EH (cell line): ENCODE measurements at places on chromosomes 6 and 20.

DNA sequence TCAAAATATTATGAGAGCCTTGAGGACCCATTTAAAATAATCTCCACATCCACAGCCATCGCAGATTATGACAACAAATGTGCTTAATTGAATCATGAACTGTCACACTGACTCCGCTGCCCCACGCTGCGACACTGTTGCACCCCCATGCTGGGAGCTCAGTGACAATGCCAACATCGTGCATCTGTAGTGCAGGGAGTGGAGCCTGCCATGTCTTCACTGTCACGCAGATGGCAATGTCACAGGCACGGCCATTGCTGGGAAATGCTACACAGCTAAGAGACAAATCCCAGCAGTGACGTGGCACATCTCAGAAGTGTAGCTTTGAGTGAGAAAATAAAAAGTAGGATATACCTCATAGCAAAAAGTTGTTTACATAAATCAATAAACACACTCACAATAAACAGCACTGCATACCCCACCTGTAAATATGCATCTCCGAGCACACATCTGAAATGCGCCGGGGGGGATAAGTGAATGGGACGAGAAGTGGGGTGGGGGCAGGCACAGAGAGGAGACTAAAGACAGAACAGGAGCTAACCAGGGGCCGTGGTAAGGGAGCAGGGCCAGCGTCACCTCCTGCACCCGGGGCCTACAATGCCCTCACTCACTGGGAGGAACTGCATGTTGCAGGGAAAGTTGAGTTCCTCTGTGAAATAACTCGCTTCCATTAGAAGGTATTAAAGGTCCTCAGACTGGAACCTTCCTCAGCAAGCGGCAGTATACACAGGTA is 349.9 kb downstream of the THBS2 start:
- no peak for DNase-seq

GRCh38 chr6:158991017-158991723 is 8.8 kb downstream of the RSPH3 start:
- no peak for DNase-seq

DNA sequence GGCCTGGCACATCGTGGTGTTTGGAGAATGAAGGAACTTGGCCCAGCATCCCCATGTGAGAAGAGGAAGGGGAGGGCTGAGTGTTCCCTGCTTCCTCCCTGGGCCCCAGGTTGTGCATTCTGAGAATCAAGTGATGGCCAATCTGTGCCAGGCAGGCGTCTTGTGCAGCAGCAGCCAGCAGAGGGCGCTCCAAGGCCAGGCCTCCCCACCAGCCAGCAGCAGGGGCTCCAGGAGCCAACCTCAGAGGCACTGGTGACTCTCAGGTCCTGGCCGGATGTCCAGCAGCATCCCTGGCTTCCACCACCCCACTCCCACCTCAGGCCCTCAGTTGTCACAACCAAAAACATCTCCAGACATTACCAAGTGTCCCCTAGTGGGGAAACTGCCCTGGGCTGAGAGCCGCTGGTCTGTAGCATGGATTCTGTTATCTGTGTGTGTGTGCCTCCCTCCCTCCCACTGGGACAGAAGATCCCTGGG is 192.0 kb downstream of the PREX1 start:
- peak; percentile 52 for DNase-seq

DNA sequence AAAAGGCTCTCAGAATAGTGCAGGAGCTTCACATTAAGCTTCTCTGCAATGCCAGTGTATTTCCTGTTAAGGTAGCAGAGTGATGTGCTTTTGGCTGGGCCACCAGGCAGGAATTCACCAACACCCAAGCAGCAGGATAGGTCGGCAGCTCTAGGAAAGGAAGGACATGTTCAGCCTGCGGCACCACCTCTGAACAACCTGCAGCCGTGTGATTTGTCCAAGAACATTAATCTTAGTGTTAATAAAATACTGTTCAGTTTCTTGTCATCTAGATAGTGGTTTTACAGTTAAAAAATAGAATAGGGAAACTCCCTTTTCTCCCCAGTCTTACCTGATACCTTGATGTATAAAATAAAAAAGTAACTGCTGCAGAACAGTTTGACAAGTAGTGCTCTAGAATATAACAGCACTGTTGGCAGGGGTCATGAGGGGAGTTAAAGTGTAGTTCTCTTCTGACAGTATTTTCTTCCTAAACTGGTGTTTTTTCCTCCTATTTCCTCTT is 18.8 kb downstream of the ZNF292 start:
- DNase-seq = no peak

GRCh38 chr6:27541212-27541932 is 68.5 kb upstream of the ZNF184 start:
- DNase-seq = no peak

GRCh38 chr6:5751525-5752390 is 255.0 kb downstream of the NRN1 start:
- DNase-seq = peak; percentile 38

DNA sequence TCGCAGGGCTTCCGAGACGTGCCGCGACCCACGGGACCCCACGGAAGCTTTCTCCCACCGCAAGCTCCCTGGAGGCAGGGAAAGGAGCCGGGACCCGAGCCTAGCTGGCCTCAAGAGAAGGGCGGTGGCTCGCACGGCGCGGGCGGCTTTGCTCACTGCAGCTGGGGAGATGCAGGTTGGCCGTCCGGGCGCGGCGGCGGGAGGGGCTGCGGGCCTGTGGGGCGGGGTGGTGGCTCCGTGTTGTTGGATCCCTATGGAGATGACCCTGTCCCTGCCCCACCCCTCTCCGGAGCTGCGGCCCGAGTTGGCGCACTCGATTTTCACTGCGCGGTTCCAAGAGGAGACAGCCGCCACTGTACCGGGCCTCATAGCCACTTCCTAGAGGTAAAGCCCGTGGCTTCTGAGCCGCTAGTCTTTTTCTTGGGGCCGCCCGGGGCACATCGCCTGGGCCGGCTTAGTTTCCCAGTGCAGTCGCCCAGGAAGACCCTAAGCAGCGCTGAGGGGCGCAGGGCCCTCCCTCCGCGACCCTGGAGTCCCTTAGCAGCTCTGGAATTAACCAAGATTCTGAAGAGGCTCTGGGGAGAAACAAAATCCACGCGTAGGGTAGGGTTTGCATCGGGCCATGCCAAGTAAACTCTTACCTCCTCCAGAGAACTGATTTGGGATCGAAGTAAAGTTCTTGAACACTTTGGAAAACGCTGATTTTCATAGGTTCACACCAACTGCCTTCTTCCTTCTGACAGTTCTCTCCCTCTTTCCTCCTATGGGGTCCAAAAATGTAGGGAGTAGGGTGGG is at the start of gene ECT2L:
TSS of gene ECT2L (plus strand) at position 279 of the 795 bp plus-strand sequence. CDS start 17,188 bp downstream, outside the sequence.
- peak; percentile 30 for DNase-seq

GRCh38 chr6:37257320-37257633 is 295 bp upstream of the TBC1D22B start:
- DNase-seq = no peak

DNA sequence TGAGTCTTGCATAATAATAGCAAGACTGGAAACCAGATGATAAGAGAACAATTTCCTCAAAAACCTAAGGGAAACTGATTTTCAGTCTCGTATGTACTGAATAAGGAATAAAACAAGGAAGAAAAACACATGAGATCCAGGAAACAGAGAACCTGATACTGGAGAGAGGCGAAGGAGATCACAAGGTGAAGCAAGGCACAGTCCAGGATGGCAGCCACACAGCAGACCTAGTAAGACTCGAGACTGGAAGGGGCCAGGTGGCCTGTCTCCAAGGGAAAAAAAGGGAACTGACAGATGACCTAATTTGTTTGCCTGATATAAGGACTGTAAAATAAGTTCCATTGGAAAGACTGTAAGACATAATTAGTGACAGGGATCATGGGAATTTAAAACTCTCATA is 71.1 kb downstream of the TASP1 start:
- no peak for DNase-seq

GRCh38 chr6:120354452-120355098 is 979.7 kb downstream of the TBC1D32 start:
- no peak for DNase-seq

DNA sequence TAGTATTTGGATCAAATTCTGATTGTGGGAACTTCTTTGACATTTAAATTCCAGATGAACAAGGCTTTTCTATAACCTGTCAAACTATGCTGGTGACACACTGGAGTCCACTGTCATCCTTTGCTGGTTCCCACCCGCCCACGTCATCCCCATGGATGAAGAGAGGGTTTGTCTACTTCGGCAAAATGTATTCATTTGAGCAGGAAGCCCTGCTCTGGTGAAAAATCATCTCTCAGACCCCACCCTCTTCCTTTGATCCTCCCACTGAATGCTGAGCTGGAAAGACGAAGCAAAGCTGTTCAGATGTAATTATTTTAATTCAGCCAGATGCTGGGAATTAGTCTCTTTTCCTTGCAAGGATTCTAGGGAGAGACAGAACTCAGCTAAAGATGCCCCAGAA is 50.5 kb downstream of the CPNE5 start:
- DNase-seq = peak; percentile 12

DNA sequence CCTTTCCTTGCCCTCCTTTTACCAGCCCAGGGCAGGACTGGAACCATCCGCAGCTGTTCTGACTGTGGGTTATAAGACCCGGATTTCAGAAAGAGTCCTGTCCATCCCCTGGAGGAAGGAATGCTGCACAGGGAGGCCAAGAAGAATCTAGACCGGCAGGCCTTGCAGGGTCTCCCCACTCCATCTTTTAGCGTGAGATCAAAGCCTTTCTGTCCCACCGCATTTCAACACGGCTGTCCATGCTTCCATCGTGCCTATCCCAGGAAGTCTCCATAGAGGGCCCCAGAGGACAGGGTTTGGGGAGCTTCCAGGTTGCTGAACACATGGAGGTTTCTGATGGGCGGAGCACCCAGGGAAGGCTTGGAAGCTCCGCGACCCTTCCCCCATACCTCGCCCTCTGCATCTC is 79.3 kb upstream of the AGPAT4 start:
- DNase-seq = no peak

DNA sequence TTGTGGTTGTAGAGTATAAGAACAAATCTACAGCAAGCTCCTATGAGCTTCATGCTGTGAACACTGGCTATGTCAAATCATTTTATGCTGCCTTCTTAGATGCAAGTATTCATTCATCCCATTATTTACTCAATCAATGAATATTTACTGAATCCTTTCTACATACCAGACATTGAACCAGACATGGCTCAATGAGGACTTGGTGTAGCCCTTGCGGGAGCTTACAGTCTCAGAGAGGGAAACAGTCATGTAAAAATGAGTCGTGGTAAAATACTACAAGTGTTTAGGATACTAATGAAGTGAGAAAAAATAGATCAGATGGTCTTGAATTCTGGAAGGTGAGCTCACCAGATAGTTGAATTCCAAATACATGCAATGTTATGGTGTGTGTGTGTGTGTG is 44.8 kb upstream of the ENPP1 start:
- peak; percentile 54 for DNase-seq

GRCh38 chr6:132728616-132729015 is 14.8 kb upstream of the VNN1 start:
- no peak for DNase-seq

GRCh38 chr6:125656287-125656870 is 93.1 kb upstream of the HEY2 start:
- DNase-seq = no peak

DNA sequence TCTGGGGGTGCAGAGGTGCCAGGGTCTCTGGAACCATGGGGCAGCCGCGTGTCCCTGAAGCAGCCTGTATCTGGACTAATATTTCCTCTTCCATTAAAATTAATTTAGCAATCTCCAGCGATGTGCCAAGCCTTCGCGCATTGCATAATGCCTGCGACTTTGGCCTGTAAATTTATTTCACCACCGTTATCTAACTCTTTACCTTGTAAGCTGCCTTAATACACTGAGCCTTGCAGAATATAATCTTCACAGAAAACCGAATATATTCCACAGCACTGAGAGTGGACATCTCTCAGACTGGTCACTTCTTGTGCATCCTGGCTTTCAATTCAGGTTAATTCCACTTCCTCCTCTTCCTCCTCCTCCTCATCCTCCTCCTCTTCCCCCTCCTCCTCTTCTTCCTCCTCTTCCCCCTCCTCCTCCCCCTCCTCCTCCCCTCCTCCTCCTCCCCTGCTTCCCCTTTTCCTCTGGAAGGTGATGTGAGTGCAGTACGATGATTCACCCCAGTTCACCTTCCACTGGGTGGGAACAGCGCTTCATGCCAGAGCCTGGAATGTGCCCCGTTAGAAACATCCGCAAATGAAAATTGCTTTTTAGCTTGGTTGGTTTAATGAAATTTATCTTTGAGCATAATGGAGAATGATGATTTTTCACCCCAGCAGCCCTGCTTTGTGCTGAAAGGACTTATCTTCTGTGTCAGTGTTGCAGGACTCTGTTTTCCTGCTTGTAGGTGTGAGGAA is 101.4 kb downstream of the CDH4 start:
- DNase-seq = peak; percentile 13

GRCh38 chr6:167408235-167408869 is 83.5 kb downstream of the TTLL2 start:
- DNase-seq = no peak

GRCh38 chr20:62953839-62954703 is 1.6 kb downstream of the SLC17A9 start:
- peak; percentile 81 for DNase-seq
